Glomerular endothelial cell (primary cell): ENCODE measurements at places on chromosomes 2 and 18. TPM values are rescaled to one million over a fixed set of nuclear protein-coding genes. Genes with fewer than 3 reads are reported as not detected.

DNA sequence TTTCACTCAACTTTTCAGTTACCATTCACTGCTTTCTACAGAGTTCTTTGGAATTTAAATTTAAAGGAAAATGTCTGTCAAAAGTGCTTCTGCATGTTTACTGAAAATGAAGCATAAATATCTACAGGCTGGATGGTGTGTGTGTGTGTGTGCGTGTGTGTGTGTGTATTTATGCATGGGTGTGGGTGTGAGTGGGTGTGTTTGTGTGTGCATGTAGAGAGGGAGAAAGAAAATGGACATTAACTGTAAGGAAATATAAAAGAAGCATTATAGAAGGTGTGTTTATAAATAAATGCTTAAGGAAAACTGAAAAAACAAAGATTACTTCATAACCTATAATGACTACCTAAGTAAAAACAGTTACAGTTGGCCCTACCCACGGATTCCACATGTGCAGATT is 43.2 kb downstream of the FANCL start:
- no peak for DNase-seq

GRCh38 chr2:119011162-119011909 is 69.3 kb downstream of the MARCO start:
- no peak for DNase-seq

DNA sequence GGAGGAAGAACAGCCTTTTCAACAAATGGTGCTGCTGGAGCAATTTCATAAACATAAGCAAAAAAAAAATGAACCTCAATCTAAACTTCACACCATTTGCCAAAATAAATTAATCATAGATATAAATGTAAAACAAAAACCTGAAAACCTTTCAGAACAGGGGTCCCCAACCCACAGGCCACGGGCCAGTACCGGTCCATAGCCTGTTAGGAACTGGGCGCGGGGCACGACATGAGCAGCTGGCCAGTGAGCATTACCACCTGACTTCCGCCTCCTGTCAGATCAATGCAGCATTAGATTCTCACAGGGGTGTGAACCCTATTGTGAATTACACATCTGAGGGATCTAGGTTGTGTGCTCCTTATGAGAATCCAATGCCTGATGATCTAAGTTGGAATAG is 176.0 kb downstream of the EXOC6B start:
- DNase-seq = no peak

GRCh38 chr2:29596584-29596983 is 324.8 kb downstream of the ALK start:
- DNase-seq = no peak

NIF3L1 gene
- 12.1 and 13.5 TPM in 2 replicates for total RNA-seq

DNA sequence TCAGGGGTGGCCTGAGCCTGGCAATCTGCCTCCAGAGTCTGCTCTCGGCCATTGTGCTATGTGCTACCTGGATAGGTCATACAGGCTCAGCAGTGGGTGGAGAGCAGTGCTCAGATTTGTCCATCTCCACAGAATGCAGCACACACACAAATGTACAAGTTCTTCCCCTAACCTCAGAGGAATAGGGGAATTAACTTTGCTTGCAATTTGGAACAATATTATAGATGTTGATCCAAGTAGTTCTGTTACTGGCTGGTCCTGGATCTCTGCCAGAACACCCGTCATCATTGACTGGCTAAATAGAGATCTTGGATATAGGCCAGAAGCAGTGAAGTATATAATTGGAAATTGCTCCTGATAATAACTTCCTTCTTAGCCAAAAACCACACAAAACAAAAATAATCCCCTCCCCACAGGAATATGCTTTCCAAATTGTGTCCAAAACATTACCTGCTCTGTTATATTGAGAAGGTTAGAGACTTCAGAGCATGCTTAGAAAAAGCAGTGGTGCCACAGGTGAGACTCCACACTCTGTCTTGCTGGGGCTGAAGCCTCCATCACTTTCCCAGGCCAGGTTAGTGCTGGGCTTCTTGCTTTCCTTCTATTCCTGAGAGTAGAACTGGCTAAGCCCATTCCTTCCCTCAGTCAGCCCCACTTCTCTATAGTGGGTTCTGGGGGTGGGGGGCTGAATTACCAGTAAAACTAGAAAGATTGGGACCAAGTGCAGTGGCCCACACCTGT is 38.8 kb downstream of the NCAPH start:
- DNase-seq = peak; percentile 31

- DNase-seq = peak; percentile 83
Observed at GRCh38 chr18:7272311-7273049, 41.6 kb downstream of the LRRC30 start.

DNA sequence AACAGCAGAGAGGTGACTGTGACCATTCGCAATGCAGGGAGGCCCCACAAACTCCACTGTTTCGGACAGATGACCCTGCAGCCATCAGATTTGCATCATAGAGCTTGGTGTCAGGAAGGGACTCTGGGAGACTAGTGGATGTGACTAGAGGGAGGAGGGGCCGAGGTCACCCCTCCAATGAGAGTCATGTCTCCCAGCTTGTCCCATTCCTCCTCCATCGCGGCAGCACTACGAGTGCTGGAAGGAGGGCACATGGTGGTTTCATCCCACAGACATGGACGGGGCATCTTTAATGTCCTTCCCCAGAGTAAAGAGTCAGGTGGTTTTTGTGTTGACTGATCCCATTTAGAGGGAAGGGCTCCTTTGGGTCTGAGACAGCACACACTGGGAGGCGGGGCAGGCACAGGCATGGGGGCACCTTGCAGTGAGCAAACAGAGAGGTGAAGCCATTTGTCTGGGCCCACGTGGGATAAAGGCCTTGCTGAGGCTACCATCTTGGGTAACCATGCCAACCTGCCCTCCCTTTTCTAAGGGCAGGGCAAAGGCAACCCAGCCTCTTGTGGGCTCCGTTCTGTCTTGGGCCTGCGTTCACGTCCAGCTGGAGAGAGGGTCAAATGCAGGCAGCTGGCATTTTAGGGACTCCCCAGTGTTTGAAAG is 208.1 kb downstream of the ASB1 start:
- DNase-seq = no peak

HOXD8 gene
- 14.2 and 18.9 TPM in 2 replicates for total RNA-seq

EMILIN1 gene
- total RNA-seq = 3.5 and 7.3 TPM in 2 replicates

GRCh38 chr2:11870064-11870463 is 123.6 kb downstream of the LPIN1 start:
- DNase-seq = no peak

- DNase-seq = no peak
Observed at GRCh38 chr2:137842952-137843351, 121.3 kb upstream of the HNMT start.

DNA sequence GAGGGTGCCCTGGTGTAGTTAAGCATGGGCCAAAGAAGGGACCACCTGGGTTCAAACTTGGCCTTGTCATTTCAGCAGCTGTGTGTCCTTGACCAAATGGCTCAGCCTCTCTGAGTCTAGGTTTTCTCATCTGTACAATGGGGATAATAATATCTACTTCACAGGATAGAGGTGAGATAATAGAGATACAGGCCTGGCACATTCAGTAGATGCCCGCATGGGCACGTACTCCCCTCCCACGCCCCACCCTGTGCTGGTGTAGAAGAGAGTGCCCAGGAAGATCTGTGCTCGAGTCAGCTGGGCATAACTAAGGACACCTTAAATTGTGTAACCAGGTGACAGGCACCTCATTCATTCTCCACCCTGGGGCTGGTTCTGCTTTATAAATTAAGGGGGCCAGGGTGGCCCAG is 8.4 kb upstream of the TMEM185B start:
- DNase-seq = no peak

DNA sequence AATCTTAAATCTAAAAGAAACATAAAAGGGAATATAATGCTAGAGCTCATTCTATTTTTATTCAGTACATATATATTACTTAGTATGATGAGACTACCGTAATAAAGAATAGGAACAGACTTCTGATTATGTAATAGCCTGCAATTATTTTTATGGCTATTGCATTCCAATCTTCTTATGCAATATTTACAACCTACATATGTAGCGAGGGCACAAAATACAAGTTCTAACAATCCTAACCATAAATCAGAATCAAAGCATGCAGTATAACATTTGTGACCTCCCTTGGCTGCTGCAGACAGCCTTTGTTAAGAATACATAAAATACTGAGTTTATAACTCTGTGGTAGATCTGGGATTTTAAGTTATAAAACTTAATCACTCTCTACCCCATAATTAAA is 177.6 kb downstream of the BABAM2 start:
- no peak for DNase-seq

DNA sequence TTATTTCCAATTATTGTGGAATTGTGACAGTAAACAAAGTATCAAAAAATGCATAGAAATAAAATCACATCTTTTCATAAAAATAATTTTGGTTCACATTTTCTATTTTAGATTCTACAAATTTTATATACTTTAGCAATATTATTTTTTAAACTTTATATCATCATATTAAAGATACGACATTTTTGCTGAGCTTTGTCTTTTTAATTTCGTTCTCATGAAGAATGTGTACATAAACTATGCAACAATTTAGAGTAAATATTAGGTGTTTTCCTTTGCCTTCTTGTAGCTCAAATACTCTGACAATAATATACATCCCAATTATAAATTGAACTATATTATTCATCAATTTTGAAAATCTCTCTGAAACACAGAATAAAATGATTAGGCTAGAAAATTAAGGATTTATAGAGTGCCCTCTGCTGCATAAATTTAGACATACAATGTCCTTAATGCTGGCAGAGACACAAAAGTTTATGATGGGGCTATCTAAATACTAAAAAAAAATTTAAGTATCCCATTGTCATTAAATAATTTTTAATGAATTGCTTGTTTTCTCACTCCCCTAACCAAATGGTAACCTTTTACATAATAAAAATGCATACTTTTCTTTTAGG is 45.7 kb downstream of the CCDC102B start:
- DNase-seq = no peak

GRCh38 chr2:238846628-238847418 is 1.1 kb upstream of the TWIST2 start:
- DNase-seq = no peak

RAB6C gene
- not detected in 2 replicates for total RNA-seq

PARD3B gene
- total RNA-seq = 7.7 and 10.3 TPM in 2 replicates

- DNase-seq = no peak
Observed at GRCh38 chr2:39506215-39506614, 69.1 kb upstream of the MAP4K3 start.

DNA sequence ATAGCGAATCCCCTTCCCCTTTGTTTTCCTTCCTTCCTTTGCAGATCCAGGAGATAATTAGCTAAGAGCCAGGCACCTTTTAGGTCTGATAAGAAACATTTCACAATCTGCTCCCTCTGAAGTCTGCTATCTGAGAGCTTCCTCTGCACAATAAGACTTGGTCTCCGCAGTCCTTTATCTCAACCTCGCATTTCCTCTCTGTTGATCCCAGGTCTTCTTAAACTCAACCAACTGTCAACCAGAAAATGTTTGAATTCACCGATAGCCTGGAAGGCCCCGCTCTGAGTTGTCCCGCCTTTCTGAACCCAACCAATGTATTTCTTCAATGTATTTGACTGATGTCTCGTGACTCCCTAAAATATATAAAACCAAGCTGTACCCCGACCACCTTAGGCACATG is 78.4 kb upstream of the CTDP1 start:
- DNase-seq = no peak

DNA sequence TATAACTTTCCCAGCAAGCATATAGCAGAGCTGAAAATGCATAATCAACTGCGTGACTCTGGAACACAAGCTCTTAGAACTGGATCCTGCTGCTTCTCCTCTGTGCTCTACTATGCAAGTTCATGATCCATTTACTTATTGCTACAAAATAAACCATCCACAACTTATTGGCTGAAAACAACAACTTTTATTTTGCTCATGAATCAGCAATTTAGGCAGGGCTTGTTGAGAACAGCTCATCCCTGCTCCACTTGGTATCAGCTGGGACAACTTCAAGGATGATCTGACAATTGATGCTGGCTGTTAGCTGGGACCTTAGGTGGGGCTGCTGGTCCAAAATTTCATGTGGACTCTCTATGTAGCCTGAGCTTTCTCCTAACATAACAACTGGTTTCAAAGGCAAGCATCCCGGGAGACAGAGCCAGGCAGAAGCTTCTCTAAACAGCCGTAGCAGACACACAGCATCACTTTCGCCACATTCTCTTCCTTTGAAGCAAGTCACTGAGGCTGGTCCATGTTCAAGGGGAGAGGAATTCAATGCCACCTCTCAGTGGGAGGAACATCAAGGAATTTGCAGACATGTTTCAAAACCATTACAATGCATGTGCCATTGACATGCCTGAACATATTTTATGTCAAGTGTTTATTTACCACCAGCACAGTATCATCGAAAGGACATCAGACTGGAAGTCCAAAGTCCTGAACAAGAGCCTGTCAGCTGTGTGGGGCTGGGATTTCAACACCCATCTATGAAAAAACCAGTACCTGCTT is 153.1 kb upstream of the PKDCC start:
- DNase-seq = no peak

GRCh38 chr18:45467293-45467692 is 148.0 kb upstream of the SLC14A2 start:
- DNase-seq = no peak

DNA sequence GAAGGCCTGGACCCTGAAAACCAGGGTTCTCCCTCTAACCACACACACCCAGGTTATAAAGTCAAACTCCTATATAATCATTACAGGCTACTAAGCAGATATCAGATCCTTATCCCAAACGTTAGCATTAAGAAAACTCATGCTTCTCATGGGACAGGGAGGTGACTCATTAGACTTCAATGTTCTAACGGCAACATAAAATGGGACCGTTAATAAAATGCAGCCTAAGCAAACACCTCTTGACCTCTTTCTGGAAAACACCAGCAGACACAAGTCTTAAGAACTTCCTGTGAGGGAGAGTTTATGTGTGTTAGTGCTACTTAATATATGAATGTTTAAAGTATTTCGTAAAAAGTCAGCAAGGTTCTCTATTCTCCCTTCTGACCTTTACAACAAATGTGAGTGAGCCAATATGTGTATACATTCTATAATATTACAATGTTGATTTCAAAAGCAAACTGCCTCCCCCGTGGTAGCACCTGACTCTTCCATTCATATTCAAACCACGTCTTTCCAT is 31.7 kb downstream of the LPIN2 start:
- peak; percentile 88 for DNase-seq
